Progenitor cell of endocrine pancreas (in vitro differentiated cells): ENCODE measurements at places on chromosomes 1 and 21. TPM values are rescaled to one million over a fixed set of nuclear protein-coding genes. Genes with fewer than 3 reads are reported as not detected.

Gene WNT4
- total RNA-seq: 0.74 and 0.98 TPM in 2 replicates

Gene BARHL2
- total RNA-seq: not detected in 2 replicates

Gene MROH9
- total RNA-seq: not detected in 2 replicates

Gene ENSA
- total RNA-seq: 164 and 169 TPM in 2 replicates

Gene CD53
- total RNA-seq: not detected in 2 replicates

Gene PODN
- total RNA-seq: 0.26 and 0.38 TPM in 2 replicates

Gene NUF2
- 15.6 and 19.6 TPM in 2 replicates for total RNA-seq

Gene ASB17
- total RNA-seq: not detected in 2 replicates

Gene CHD5
- 0.58 and 0.77 TPM in 2 replicates for total RNA-seq

Gene ARL8A
- total RNA-seq: 43.7 and 57.2 TPM in 2 replicates

Gene CAPN9
- 6.4 and 8.7 TPM in 2 replicates for total RNA-seq

Gene IFI44L
- total RNA-seq: not detected in 2 replicates

Gene ADORA1
- total RNA-seq: 0.14 and 0.16 TPM in 2 replicates

Gene SPRR1B
- total RNA-seq: not detected in 2 replicates

Gene HNRNPR
- 201 and 212 TPM in 2 replicates for total RNA-seq

Gene PRDM16
- total RNA-seq: 68.7 and 69.1 TPM in 2 replicates

Gene SPRR5
- not detected in 2 replicates for total RNA-seq

Gene RIPK4
- total RNA-seq: 28.9 and 30.1 TPM in 2 replicates

Gene NGF
- 1.8 and 2.2 TPM in 2 replicates for total RNA-seq

Gene NOTCH2
- 107 and 112 TPM in 2 replicates for total RNA-seq

Gene MAP10
- 3.2 and 3.6 TPM in 2 replicates for total RNA-seq

Gene IFI6
- 4.4 and 5.7 TPM in 2 replicates for total RNA-seq

Gene UMODL1
- total RNA-seq: 0.19 TPM in 1 of 2 replicates, not detected in the other
